Kidney capillary endothelial cell (primary cell): ENCODE measurements at places on chromosomes 4 and X.

DNA sequence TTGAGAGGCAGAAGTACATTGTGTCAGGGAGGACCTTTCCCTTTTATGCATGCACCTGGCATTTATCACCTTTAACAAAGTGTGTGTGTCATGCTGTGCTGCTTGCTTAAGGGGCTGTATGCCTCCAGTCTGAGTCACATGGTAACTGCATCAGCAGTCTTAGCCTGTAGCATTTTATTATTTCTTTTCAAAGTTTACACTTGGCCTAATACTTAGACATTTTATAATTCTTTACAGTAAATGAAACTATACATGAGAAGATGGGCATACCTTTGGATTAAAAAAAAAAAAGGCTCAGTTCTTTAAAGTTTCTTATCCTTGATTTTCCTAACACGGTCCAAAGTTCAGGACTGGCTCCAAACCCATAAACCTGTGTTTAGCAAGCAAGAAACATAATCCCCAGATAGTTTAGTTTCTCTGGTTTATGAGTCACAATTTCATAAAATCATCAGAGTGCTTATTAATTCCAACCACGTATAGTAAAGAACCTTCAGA lies 14.6 kb downstream of the NPNT start:
- no peak for DNase-seq

DNA sequence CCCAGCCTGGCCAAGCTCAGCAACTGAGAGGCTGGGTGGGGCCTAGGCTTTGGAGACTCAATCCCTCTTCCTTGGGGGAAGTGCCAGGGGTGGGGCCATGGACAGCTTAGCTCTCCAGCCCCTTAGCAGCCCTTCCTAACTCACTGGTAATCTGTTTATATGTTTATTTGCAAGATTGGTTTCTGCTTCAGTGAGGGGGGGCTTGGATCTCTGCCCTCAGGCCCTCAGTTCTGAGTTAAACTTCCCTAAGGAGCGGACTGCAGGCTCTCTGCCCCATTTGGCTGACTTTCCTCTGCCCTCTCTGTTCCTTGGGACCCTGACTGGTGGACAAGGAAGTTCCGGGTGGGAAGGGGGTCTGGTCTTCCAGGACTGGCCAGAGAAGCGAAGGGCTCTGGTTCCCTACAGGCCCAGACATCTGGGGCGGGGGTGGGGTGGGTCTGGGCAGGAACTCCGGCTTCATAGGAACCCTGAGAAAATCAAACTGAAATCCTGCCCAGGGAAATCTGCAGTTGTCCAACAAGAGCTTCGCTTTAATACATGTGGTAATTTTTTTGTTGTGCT lies 51.4 kb downstream of the NALF2 start:
- no peak for DNase-seq

DNA sequence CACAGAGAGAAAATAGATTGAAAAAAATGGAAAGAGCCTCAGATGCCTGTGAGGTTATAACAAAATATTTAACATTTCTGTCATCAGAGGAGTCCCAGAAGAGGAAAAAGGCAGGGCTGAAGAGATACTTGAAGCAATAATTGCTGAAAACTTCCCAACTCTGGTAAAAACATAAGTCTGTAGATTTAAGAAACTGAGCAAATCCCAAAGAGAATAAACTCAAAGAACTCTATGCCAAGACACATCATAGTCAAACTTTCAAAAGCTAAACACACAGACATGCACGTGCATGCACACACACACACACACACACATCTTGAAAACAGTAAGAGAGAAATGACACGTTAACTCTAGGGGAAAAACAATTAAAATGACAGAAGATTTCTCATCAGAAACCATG lies 94.1 kb downstream of the SLC16A2 start:
- DNase-seq = no peak

DNA sequence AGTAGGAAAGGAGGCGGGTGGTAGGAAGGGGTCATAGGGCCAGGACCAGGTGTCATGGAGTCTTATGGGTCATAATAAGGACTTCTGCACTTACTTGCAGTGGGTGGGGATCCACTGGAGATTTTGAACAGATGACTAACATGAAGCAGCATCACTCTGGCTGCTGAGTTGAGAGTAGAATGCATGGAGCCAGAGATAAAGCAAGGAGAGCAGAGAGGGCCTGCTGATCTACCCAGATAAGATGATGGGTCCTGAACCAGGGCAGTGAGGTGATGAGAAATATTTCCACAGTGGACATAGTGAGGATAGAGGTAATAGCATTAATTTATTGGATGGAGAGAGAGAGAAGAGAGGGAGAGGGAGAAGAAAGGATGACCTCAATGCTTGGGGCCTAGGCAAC lies 48.0 kb downstream of the HCCS start:
- DNase-seq = no peak

DNA sequence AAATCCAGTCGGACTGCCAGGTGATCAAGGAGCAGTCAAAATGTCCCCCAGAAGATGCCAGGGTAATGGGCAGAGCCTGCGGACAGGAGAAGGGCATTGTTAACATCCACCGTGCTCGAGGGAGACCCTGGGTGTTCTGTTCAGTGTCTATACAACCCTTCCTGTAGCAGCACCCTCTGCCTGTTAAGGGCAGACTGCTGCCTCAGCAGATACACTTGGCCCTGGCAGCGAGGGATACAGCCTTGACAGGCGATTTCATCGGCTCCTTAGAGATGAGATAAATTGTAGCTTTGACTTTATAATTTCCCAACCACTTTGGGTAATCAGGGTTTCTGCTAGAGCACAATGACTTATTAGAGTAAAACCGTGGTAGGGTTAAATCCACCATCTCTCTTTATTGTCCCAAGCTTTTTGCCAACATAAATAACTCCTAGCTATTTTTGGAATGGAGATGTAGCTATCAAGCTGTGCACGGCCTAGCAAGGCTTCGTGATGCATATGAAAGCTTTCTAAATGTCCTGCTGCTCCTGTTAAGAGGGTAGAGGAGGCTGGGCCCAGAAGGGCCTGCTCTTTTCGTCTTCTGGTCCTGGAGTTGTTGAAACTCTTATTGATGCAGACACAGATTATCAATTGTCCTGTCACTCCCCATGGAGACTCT lies 195.9 kb downstream of the CPEB2 start:
- no peak for DNase-seq

- no peak for DNase-seq
Observed at GRCh38 chrX:112571388-112571787, 108.3 kb downstream of the LHFPL1 start.

DNA sequence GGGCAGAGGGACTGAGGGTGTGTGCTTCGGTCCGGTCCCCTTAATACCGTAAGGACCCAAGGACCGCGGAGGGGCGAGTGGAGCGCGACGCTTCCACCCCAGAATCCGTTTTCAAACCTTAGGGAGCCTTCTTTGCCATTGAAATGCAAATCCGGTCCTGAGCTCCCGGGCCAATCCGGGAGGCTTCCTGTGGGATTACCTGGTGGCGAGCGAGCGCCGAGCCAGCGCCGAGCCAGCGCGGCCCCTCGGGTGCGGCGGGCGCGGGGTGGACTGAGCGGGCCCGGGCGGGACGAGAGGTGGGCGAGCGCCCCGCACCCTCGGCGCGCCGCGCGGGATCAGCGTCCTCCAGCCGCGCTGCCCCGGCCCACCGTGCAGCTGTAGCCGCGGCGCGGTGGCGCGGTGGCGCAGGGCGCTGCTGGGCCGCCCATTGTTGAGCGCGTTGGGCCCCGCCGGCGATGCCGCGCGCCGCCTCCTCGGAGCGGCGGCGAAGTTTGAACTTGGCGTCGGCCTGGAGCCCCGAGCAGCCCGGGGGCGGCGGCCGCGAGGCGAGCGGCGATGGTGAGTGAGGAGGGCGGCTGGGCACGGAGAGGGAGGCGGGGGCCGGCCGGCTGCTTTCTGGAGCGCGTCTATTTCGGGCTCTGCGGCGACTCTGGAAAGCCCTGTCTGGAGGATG lies 208.7 kb downstream of the SOWAHB start:
- DNase-seq = peak; percentile 19

- DNase-seq = no peak
Observed at GRCh38 chr4:36734334-36734733, 452.9 kb downstream of the DTHD1 start.

GRCh38 chrX:135973025-135973547 lies 702 bp downstream of the MMGT1 start:
- no peak for DNase-seq

GRCh38 chrX:70257423-70258288 lies 2.3 kb downstream of the P2RY4 start:
- no peak for DNase-seq

DNA sequence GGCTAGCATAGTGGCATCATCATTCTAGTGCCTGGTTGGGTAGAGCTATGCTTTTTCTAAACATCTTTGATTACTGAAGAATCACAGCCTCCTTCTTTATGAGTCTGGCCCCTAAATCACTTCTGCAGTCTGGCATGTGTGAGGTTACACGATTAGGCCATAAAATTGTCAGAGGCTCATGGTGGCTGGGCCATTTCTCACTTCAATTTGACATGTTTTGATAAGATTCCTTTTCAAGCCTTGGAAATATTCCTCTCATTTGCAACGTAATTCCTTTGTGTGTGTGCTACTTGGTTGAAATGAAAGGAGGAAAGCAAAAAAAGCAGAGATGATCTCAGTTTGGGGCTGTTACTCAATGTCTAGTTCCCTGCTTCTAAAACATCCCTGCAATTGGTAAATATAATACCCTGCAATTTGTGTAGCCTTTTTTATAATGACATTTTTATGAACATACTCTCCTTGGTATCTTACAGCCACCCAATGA lies 6.2 kb downstream of the CCKAR start:
- no peak for DNase-seq

DNA sequence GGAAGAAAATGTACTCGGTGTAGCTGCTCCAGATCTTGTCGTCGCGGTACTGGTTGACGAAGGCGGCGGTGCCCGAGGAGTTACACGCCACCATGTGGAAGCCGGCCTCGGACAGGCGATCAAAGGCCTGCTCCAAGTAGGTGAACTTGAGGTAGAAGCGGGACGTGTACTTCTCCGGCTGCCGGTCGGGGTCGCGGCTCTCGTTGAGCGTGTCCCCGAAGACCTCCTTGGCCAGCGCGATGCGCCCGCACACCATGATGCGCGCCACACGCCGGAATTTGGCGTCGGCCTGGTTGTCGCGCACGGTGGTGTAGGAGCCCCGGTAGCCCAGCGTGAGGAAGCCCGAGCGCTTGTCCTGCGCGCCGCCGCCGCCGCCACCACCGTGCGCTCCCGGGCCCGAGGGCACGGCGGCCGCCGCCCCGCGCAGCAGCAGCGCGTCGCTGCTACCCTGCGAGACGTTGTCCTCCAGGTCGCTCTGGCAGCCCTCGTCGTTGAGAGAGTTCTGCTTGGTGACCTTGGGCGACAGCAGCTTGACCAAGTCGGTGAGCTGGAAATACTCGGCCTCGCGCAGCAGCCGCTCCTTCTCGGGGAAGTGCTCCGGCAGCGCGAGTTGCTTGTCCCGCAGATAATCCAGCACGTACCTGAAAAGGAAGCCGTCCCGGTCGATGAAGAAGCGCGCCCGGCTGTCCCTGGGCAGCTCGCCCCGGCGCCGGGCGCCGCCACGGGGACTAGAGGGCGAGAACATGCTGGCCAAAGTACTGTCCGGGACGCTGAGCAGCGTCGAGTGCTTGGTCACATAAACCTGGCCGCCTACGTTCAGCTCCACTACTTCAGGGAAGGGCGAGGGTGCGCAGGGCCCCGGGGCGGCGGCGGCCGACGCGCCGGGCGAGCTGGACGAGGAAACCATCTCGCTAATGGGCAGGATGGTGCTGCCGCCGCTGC lies 775 bp downstream of the KCTD8 start:
- DNase-seq = peak; percentile 7

GRCh38 chrX:141469469-141469868 lies 115.1 kb downstream of the SPANXA1 start:
- DNase-seq = no peak

DNA sequence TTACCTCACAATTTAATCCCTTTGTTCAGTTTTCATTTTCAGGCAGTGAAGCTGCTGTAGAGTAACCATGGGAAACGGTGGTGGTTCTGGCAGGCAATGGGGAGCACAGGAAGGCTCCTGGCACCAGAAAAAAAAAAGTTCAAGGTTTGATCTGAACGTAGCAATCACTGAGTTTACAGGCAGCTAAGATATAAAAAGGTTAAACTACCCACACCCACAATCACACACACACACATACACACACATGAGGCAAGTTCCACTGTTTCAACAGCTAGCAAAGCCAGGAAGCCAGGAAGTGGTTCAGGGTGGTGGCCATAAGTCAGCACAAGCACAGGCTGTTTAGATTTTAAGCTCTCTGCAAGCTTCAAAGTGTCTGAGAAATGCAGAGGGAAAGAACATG lies at the start of gene SULT1B1:
Gene SULT1B1 (minus strand): TSS at position 166 of the 400 bp plus-strand sequence. CDS start 5,403 bp downstream, outside the sequence.
- no peak for DNase-seq

GRCh38 chr4:172997217-172997609 lies 171.4 kb upstream of the GALNT7 start:
- no peak for DNase-seq

DNA sequence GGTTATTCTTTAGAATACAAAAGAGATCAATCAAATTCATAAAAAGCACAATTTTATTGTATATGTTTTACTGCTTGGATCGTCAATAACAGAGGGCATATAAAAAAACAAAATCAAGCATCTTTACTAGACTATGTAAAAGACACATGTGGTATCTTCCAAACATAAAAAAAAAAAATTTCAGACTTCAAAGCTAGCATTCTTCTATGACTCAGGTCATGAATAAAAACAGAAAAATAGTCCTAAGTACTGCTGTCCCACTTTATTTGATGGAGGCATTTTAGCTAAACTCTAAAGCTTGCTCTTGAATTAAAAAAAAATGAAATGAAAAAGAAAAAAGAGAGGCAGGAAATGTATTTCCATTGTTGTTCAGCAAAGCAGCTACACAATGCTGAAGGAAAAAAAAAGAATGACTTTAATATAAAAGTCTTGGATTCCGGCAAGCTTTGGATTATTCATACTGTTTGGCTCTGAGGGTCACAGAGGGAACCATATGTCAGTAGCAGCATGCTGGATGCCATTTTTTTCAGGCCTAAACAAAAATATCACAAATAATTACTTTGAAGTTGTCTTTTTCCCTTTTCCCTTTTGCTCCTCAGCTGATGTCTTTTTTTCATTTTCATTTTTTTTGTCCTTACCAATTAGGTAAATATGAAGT lies 249.1 kb upstream of the DIAPH2 start:
- DNase-seq = peak; percentile 44

GRCh38 chr4:97577004-97577403 lies 566.3 kb downstream of the STPG2 start:
- no peak for DNase-seq

GRCh38 chrX:154121961-154122360 lies 22.1 kb upstream of the OPN1LW start:
- no peak for DNase-seq

- peak; percentile 14 for DNase-seq
Observed at GRCh38 chr4:98027827-98028226, 115.4 kb downstream of the STPG2 start.

- no peak for DNase-seq
Observed at GRCh38 chrX:24790166-24790565, 96.4 kb downstream of the POLA1 start.

DNA sequence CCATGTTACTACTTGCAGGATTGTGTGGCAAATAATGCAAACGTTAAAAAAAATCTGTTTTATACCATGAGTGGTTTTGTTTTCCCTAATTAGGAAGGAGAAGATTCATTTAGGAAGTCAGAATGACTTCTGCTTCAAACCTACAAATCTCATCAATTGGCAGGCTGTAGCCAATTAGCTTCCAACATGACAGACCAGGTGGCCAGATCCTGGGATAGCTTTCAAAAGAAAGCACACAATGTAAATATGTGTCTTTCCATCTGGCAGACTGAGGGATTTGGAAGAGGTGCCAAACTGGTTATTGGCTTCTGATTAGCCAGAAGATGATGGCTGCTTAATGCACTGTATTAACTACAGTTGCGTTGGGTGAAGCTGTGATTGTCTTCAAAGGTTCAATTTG lies 432.8 kb downstream of the ANKRD50 start:
- no peak for DNase-seq

- peak; percentile 3 for DNase-seq
Observed at GRCh38 chrX:153333266-153333665, 687 bp upstream of the ZNF275 start.
